ENCODE measurements at places on chromosomes 3 and 15.

- no peak for DNase-seq
These were observed 111.2 kb downstream of the RAP2B start for GRCh38 chr3:153273217-153273616.

DNA sequence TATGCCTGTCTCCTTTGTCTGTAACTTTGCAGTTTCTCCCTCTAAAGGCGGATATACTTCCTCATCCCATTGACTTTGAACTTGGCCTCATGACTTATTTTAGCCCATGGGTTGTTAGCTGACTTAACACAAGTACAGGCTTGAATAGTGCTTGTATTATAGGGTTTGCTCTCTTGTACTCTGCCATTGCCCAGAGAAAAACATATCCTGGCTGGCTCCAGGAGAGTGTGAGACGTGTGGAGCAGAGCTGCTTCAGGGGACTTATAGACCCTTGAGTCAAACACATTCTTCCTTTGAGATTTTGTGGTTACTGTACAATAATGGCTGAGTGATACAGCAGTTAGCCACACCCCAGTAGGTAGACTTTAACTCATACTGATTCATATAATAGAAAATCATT, 124.0 kb downstream of the RAP2B start:
- DNase-seq: peak; percentile 62

GRCh38 chr3:95197661-95198060, 1134.8 kb downstream of the NSUN3 start:
- DNase-seq: no peak

- DNase-seq: no peak
These were observed 580 bp upstream of the FXR1 start for GRCh38 chr3:180911876-180912303.

- no peak for DNase-seq
These were observed 90.0 kb upstream of the STT3B start for GRCh38 chr3:31442755-31443154.

DNA sequence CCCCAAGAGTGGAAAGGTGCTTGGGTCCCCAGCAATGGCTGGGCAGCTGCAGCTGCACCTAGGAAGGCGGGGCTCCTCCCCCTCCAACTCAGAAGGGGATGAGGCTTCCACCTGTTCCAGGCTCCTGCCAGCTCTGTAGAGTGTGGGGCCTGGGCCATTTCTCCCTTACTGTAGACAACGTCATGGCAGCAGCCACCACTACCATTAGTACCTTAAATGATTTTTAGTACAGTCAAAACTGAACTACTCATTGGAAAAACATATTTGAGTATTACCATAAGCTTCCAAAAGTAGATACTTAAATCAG, 1274.2 kb upstream of the GBE1 start:
- no peak for DNase-seq

DNA sequence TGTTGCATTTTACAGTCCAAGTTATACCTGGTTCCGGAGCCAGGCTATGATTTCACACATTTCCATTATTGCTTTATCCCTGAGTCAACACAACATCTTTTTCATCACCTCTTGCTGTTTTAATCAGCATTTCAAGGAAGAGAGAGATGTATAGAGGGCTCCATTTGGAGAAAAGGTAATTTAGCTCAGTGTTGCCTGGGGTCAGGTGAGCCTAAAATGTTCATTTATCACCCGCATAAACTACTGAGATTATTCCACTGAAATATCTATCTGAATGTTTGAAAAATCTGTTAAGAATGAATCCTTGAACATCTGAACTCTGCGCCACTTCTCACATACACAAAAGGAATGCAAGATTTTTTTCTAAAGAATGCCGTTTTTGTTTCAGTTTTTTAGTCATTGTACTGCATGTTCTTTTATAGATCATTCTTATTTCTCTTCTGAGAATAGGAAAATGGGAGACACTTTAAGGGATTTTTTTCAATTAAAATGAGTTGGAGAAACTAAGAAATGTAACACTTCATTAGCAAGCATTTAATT, 51.5 kb upstream of the AGTR1 start:
- DNase-seq: no peak

DNA sequence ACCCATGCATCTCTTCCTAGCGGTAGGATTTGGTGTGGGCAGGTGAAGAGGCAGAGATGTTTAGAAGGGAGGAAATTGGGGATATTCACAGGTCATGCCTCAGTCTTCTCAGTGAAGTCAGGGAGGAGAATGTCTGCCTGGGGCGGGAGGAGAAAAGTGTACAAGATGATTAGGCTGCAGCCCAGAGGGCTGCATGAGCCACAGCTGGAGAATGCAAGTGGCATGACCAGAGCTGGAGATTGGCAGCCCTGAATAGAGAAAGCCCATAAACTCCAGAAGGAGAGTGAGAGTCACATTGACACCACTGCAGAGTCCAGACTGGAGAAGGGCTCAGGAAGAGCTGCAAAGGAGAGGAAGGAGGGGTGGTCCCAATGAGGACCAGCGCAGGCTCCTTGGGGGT, 22.6 kb downstream of the PDHB start:
- no peak for DNase-seq

- no peak for DNase-seq
These were observed 209.3 kb upstream of the PPP2R3A start for GRCh38 chr3:135756106-135756668.

- no peak for DNase-seq
These were observed 366.9 kb upstream of the PPP2R3A start for GRCh38 chr3:135598597-135598996.

DNA sequence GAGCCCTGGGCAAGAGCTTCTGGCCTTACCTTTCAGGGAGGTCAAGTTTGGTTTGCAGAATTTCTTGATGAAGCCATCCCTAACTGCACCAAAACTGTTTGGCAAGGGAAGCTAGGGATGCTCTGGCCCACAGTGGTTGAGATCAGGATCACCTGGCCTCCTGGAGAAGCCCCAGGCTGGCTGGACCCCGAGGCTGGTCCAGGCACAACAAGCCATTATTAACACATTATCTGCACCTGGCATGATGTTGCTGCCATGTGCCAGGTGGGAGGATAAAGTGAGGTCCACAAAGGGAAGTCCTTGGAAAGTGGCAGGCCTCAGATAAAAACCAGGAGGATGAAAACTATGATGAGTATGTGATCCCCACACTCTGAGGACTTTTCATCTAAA, 35.9 kb upstream of the DUSP7 start:
- DNase-seq: no peak

DNA sequence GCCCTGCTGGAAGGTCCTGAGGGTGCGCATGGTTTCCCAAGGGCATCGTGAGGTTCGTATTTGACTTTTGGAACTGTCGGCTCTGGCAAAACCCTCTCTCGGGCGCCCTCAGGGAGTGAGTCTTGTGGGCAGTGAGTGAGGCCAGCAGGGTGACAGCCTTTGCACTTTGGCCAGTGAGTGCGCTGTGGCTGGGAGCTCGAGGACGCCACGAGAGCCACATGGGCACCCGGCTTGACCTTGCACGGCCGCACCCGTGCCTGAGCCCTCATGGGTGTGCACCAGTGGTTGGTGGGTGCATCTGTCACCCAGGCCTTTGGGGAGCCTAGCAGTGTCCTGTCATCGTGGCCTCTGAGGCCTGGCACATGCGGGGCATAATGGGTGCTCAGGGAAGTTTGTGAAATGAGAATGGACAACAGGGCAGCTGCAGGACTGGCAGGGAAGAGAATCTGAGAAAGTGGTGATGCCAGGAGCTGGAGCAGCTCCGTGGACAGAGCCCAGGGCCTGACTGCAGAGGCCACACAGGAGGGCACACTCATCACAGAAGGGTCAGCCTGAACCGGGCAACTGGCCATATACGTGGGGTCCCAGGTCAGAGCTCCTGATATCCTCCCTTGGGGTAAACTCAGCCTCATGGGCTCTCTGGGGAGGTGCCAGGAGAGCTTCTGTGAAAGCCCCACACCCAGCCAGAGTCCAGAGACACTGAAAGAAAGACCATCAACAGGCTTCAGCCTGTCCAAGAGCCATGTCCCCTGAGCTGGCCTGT, 30.4 kb upstream of the SNRPA1 start:
- DNase-seq: no peak

DNA sequence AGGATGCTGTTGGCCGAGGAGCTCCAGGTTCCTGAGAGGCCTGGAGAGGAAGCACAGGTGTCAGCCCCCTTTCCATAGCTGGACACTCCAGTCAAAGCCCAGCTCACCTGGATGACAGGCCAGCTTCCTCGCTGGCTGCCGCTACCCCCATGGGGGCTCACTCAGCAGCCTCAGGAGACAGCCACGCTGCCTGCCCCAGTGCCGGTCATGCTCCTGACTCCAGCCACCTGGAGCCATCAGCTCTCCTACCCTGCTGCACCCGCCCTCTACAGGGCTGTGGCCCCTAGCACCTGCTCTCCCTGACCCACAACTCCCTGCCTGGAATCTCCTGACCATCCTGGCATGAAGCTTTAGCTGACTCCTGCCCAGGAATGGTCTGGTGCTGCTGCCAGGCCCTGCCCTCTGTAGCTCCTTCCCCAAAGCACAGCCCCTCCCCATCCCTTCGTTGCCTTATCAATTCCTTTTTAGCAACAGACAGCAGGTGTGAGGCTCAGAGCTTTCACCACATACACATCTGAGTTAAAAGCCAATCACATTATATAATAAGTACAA, 94.2 kb downstream of the NUP210 start:
- no peak for DNase-seq

- DNase-seq: no peak
These were observed 417.0 kb upstream of the AGTR1 start for GRCh38 chr3:148280623-148281242.

DNA sequence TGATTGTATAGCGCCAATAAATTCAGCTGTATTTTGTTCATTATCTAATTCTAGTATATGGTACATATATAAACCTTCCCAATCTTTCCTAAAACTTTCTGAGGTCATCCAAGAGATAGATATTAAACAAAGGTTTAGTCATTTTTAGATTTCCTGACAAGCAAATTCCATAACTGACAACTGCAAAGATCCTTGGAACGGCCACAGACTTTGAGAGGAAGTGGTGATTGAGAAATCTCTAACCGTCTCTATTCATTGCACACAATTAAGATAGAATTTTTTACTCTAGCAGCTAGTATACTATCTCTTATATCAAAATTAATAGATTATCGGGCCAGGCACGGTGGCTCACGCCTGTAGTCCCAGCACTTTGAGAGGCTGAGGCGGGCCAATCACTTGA, 4.7 kb downstream of the CSNK1G1 start:
- no peak for DNase-seq

DNA sequence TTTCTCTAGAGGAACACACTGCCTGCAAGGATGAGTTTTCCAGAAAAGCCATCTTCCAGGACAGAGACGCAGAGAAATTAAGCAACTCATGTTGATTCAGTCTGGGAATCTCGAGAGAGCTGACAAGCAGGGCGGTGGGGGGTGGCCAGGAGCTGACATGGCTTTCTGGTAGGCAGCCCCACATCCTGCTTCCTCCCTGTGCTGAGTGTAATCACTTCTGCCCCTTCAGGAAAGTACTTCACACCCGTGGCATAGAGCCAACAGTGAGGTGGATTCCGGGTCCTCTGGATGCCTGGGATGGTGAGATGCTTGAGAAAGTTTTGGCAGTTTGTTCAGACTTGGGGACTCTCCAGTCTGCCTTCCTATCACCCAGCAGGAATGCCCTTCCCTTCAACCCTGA, 221.1 kb downstream of the SLCO3A1 start:
- no peak for DNase-seq

DNA sequence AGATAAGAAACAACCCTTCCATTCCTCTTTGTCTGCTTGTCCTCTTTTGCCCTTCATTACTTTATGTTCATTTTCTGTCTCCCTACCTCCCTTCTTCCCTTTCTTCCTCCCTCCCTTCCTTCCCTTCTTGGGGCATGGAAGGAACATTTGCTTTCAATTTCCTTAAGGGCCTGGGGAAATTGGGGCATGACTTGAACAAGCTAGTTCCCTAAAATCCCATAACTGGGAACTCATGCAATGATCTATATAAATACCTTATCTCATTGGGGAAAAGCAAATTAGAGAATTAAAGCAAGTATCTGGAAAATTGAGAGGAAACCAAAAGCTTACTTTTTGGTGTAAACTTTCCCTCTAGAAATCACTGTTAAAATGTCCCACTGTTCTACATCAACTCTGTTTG, 35.7 kb downstream of the BOC start:
- no peak for DNase-seq

DNA sequence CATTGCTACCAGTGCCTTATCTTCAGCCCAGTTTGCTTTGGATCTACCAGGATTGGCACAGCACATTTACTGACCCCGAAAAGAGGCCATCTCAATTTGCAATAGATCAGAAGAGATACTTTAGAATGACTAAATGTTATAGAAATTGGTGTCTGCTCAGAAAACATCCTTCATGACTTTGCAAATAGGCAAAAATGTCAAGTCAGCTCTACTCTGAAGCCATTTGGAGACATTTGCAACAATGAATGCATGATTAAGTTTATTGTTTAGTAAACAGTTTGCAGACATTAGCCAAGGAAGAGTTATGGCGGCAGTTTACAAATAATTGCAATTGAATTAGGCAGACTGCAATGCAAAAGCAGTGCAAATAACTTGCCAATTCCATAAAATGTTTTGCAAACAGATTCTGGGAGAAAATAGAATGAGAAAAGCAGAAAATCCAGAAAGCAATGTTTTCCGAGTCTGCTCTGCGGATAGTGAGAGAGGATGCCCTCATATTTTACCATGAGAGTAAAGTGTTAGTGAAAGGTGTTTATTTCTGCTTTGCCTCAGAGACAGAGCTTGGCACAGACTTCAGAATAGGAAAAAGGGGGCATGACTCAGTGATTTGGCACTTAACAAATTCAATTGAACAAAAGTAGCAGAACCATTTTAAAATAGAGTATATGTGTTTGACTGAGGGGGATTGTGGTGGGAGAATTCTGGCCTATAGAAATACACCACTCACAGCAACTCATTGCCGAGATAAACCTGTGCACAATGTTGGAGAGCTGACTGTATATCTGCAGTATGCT, 334.9 kb upstream of the NR2F2 start:
- DNase-seq: no peak

GRCh38 chr15:96209285-96209735, 121.2 kb upstream of the NR2F2 start:
- no peak for DNase-seq

DNA sequence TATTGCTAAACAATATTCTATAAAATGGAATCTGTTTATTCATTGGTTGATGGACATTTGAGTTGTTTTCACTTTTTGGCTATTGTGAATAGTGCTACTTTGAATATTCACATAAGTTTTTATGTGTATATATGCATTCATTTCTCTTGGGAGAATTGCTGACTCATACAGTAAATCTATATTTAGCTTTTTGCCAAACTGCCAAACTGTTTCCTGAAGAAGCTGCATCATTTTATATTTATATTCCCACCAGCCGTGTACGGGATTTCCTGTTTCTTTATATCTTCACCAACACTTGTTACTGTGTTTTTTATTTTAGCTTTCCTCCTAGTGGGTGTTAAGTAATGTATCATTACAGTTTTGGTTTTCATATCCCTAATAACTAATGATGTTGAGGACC, 12.5 kb upstream of the TCAIM start:
- no peak for DNase-seq

GRCh38 chr15:56040081-56041035, 46.9 kb upstream of the NEDD4 start:
- no peak for DNase-seq

- peak; percentile 75 for DNase-seq
These were observed 29.4 kb downstream of the LYSMD4 start for GRCh38 chr15:99703603-99704443.

- DNase-seq: no peak
These were observed 21.7 kb downstream of the GPR160 start for GRCh38 chr3:170059447-170059846.
